Kidney (tissue), 22 donors: ENCODE measurements at places on chromosomes 16 and 17.

DNA sequence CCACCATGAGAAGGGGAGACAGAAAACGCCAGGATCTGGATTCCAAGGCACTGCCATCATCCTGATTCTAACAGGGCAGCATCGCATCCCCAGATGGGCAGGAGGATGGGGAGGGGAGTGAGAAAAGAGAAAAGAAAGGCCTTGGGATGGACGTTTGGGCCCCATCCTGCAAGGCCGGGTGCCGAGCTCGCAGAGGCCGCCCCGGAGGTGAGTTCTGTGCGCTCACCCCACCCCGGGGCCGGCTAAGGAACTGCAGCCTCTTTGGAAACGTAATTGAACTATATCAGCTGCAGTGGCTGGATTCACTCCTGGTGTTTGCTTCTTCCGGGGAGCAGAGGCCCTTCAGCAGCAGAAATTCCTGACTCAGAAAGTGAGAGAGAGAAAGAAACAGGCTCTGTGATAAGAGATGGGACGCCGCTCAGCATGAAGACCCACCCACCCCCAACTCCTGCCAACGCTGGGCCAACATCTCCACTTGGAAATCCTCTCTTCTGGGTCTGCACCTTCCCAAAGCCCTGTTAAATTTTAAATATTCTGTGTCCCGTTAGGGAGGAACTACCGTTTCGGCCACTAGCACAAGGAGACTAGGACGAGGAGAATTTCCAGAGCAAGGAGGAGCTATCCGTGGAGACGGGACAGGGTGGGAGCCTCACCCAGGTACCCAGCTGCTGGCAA lies 8.5 kb upstream of the SSTR2 start:
- peak; percentile 84 for DNase-seq

DNA sequence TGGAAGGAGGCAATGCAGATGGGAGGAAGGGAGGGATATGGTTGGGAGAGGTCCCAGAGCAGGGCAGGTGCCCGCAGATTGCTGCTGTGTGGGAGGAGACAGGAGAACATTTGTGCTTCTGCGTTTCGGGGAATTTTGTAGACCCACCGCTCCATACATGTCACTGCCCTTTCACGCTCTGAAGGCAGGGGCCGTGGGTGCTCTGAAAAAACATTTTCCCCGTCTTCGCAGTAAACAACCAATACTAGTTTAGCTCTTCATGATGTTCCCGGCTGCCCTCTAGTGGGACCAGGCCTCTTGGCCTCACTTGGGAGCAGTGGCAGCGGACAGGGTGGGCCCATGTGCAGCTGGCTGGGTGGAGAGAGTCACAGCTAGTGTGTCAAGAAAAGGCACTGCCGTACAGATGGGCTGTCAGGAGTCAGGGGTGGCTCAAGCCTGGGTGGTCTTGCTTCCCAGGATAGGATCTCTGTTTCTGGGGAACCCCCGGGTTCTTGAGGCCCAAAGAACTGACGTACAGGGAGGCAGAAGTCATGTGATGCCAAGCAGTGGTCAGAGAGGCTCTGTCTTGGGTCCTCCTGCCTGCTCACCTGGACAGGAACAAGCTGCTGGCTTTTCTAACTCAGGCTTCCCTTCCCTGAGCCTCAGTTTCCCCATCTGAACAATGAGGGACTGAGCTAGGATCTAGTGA lies 46.5 kb upstream of the CPNE2 start:
- DNase-seq: peak; percentile 76

DNA sequence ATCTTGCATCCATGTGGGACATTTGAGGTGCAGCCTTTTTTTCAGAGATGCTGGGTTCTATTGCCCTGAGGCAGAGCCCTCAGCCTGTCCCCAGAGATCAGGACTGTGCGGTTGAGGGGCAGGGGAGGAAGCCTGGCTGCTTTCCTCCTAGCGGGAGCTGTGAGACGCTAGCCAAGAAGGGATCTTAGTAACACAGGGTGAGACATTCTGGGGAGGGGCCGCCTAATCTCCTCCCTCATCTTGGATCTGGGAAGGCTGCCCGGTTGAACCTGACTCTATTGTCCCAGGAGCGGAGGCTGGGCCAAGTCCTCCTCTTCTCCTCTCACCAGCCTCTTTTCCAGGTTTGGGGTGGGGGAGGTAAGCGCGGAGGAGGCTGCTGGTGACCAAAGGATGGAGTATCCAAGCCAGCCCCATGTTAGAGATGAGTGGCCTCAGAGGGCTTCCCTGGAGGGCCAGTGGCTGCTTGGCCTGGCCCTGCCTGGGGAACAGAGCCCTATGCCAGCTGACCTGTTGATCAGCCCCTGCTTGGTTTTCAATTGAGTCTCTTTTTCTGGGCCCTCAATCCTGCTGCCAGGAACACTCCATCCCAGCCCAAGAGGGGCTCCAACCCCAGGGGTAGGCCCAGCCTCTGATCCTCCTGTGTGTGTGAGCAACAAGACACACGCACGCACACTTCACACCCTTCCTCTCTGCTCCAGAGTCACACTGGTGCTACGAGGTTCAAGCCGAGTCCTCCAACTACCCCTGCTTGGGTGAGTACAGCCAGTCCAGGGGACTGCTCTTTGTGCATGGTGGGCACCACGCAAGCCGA lies 5.0 kb downstream of the CA4 start:
- DNase-seq: peak; percentile 86

GRCh38 chr17:48961516-48962233 lies 6.7 kb downstream of the GIP start:
- DNase-seq: no peak

DNA sequence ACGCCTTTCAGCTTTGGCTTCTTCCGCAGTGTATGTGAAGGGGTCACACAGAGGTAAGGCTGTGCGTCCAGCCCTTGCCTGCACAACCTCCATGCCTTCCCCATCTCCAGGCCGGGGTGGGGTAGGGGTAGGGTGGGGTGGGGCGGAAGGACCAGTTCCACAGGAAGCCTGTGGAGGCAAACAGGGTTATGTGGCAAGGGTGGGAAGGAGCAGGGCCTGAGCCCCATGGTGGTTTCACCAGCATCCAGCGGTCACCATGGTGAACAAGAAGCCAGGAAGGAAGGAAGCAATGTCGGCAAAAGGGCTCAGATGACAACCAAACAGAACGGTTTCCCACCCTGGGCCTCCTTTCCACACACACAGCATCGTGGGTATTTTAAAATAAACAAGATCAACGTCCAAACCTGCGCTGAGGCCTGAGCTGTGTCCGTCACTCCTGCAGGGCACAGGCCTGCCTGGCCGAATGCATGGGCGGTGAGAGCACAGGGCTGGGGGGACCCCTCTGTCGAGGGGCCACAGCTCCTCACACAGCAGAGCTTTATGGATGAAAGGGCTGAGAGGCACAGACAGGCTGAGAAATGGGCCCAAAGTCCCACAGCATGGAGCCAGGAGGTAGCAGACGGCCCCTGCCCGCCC lies 80.5 kb downstream of the ZNF778 start:
- DNase-seq: no peak

- no peak for DNase-seq
Measured at GRCh38 chr17:50304781-50305404, 30.6 kb downstream of the TMEM92 start.

- no peak for DNase-seq
Measured at GRCh38 chr16:50884066-50884860, 142.4 kb downstream of the CYLD start.

- peak; percentile 94 for DNase-seq
Measured at GRCh38 chr17:60435244-60436167, 13.2 kb downstream of the CHCT1 start.

DNA sequence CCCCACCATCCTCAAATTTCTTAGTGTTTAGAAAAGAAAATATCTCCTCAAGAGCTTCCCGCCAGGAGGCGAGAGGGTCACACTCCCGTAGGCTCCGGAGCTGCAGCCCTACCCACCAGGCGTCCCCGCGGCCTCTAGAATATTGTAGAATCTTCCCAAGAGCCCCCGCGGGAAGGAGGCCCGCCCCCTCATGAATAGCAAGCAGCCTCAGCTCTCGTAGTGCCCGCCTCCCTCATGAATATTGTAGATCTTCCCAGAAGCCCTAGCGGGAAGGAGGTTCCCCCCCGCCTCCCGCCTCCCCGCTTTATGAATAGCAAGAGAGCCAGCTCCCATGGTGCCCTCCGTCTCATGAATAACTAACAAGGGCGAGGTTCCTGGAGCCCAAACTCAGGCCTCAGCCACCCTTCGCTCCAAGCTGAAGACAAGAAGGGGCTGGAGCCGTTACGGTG lies at the start of gene FBXO47:
FBXO47 (minus strand) TSS at position 114 of the 449 bp plus-strand sequence. CDS start 4,378 bp downstream, outside the sequence.
- peak; percentile 93 for DNase-seq

DNA sequence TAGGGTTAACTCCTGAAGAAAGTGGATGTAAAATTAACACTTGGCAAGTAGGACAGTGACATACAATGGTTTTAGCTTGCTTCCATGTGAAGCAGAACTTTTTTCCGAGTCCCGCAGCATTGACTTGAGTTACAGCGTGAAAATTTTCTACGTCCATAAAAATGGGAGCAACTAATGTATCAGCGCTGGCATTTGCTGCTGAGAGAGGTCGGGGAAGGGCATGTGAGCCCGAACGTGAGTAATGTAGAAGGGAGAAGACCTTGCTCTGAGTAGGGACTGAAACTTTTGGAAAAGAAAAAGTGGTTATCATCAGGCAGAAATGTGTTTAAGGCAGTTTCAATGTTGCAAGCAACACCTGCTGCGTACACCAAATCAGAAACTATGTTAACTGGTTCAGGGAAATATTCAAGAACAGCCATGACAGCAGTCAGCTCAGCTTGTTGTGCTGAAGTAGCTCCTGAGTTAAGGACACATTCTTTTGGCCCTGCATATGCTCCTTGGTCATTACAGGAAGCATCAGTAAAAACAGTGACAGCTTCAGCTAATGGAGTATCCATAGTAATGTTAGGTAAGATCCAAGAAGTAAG lies 70.9 kb upstream of the ARL4D start:
- DNase-seq: no peak

DNA sequence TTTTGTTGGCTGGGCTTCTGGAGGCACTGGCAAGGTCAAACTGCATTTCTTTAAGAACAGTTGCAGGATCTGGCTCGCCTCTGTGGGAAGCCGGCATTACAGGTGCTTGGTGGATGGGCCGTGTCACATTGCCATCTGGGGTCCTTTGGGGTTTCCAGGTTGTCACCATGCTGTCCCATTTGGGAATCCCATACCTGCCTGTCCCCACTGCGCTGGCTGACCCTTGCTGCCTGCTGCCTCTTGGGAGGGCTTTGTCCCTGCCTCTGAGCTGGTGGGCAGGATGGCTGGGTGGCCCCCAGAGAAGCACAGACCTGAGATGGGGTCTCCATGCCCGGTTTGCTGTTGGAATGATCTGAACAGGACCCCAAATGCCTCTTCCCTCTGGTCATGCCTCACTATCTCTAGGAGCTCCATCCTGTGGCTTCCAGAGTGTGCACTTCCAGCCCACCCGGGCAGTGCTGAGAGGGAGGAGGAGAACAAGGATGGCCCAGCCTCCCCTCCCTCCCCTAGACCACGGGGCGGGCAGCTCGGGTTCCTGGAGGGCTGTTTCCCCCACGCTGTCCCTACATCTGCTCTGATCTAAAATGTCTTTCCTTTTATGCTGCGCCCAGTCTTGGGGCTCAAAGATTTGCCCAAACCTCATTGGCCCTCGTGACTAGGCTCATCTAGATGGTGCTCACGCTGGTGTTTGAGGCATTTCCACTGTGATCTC lies 28.0 kb downstream of the OR1D5 start:
- DNase-seq: no peak

DNA sequence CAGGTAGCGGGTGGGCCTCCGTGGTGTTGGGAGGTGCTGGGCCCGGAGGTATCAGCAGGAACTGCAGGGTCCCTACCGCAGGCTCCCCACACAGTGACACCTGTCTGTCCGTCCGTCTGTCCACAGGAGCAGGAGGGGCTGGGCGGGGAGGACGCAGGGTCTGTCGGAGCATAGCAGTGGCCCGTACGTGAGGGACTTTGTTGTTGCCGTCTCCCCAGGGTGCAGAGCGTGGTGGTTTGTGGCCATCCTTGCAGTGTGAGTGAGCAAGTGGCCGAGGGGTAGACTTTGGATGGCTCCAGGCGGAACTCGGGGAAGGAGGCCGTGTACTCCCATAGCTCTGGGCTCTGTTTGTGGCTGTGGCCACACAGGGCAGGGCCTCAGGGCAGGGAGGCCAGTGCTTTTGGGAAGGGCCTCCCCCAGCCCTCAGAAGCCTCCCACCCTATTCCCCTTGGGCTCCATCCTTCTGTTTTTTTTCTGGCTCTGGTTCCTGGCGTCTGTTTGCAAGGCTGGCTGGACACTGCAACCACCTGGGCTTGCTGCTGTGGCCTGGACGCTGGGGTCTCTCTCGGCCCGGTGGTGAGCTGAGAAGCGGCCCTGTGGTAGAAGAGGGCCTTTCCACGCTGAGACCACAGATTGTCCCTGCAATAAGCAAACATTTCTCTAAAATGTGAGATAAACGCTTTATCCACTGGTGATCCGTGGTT lies 41.0 kb upstream of the ZNF750 start:
- no peak for DNase-seq

- peak; percentile 92 for DNase-seq
Measured at GRCh38 chr16:29806641-29807425, 504 bp downstream of the MAZ start.

- DNase-seq: peak; percentile 78
Measured at GRCh38 chr17:55845385-55845784, 94.5 kb downstream of the PCTP start.

DNA sequence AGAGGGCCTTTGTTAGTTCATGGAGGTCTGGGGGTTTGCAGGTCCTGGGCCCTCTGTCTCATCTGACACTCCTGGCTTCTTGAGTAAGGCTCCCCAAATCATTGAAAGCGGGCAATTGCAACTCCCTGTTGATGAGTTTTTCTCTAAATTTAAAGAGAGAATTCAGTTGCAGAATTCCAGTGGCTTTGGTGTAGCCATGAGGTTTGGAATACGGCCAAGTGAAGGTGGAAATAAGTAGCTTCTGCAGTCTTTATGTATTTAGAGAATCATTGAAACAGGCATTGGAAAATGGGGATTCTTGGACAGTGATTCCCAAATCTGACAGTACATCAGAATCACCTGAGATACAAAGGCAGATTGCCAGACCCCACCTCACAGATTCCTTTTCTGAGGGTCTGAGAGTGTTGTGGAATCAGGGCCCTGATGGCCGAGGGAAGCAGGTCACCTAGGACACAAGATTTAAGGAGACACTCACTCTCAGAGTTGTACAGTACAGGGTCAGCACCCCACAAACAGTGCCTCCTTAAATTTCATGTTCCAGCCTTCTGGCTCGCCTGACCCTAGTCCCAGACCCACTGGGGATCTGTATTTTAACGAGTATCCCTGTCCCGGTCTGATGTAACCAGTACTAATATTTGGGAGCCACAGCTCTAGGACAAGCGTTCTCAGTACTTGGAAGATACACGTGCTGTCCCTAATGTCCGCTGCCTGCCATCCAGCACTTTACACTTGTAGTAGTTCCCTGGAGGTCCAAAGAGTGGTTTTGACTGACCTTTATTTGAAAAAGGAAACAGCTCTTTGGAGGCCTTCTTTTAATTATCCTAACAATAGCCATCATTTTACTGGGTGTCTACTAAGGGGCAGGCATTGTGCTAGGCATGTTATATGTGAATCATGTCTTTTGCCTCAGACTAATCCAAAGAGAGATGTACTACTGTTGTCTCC lies 37.8 kb downstream of the YPEL2 start:
- DNase-seq: no peak
